ENCODE measurements at places on chromosomes 5 and 9. TPM values are rescaled to one million over a fixed set of nuclear protein-coding genes. Genes with fewer than 3 reads are reported as not detected.
A peak's percentile ranks its signal among the peaks of the same experiment; 100 is the strongest.

GRCh38 chr9:120443489-120443888, 136.5 kb downstream of the CDK5RAP2 start:
- no peak for DNase-seq

GRCh38 chr9:86202338-86202882, 57.0 kb downstream of the C9orf153 start:
- DNase-seq = peak; percentile 30

DNA sequence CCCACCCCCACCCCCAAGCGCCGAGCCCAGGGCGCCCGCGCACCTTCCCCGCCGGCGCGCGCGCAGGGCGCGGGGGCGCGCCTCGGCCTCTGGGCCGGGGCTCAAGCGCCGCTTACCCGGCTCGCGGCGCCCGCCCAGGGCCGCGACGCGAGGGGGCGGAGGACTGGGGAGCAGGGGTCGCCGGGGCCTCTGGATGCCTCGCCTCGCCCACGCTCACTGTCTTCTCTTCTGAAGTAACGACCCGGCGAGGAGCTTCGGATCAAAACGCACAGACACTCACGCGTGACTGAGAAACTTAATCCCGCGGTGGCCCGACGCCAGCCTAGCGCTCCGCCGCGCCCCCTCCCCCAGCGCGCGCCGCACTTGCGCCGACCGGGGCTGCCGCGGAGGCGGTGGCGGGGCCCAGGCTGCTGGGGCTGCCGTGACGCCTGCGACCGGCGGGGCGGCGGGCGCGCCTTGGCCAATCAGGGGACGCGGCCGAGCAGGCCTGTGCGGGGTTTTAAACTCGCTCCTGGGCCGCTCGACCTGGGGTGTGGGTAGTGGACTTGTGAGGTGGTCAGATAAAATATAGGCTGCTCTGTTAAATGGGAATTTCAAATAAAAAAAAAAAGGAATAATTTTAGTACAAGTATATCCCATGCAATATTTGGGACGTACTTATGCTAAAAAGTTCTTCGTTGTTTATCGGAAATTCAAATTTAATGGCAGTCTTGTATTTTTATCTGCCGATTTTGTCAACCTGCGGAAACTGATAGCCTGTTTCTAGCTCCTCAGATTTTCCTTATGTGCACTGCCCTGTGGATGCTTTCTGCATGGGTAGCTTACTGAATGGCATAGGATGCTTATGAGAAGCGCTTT, at the start of gene MPDZ:
TSS of gene MPDZ (minus strand) at position 409 of the 858 bp plus-strand sequence. CDS start 29,377 bp downstream, outside the sequence.
- DNase-seq = peak; percentile 77

DNA sequence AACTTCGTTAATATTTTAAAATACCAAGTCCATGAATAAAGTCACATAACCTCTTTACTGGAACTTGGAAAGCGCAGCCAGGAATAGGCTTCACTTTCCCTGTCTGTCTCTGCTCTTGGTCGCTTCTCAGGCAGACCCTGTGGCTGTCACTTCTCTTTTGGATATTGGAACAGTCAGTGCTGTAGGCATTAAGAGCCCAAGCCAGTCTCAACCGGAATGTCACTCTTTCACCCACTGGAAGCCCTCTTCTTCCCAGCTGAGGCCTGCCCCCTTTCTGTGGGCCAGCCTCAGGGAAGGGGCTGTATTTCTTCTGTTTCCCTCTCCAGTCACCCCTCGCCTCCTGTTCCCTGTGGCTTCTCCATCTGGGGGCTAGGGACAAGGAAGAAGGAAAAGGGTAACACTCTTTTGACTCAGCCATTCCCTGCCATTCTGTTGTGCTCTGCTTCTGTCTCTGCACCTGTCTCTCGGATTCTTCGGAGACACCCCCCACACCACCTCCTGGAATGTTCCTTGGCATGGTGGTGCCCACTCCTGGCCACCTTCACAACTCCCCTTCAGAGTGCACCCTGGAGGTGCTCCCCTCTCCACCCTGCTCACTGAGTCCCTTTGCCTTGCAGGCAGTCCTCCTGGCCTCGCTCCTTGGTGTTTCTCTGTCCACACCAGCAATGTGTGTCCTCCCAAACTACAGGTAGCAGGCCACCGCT, 103.4 kb downstream of the TRIO start:
- peak; percentile 54 for DNase-seq

Gene MSX2
- 40.2 TPM for total RNA-seq

Gene PALM2AKAP2
- total RNA-seq = not detected

Gene TMEM252
- not detected for total RNA-seq

Gene TTC1
- total RNA-seq = 47.2 TPM

Gene SNCB
- 1.7 TPM for total RNA-seq

Gene CCDC171
- total RNA-seq = 2.4 TPM

Gene MED27
- 46.7 TPM for total RNA-seq

Gene ZCCHC10
- total RNA-seq = 26.2 TPM

Gene ADGRV1
- total RNA-seq = not detected
